ENCODE measurements at places on chromosomes 7 and 10. TPM values are rescaled to one million over a fixed set of nuclear protein-coding genes. Genes with fewer than 3 reads are reported as not detected.

- H3K27me3 ChIP-seq, result no peaks in the 10 kb centered on the region
- H3K36me3 ChIP-seq, result peaks cover 3% of the 10 kb centered on the region
- no peak overlapping the region for H3K4me3 ChIP-seq
- H3K27ac ChIP-seq, result no peak overlapping the region
- DNase-seq, result no peak
Observed at GRCh38 chr7:145313551-145313950, 477.7 kb upstream of the TPK1 start.

- peaks cover 6% of the 10 kb centered on the region for H3K4me1 ChIP-seq
- H3K27ac ChIP-seq, result no peak overlapping the region
- no peak overlapping the region for H3K4me3 ChIP-seq
Observed at GRCh38 chr10:96921655-96922054, 89.6 kb downstream of the LCOR start.

DNA sequence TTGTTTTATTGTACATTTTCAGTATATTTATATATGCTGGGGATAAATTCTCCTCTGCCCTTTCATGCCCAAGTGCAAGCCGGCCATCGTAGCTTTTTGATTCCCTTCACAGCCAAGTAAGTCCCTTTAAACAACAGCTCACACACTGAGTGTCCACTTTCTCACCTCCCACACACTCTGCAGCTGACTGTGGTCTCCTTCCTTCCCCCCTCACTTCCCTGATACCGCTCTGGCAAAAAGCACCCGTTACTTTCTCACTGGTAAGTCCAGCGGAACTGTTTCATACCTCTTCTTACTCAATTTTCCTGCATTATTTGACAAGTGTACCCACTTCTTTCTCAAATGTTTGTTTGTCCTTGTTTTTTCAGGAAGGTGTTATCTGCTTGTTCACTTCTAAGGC, 35.2 kb downstream of the MGAM start:
- DNase-seq, result no peak
- no peaks in the 10 kb centered on the region for H3K27me3 ChIP-seq
- H3K4me3 ChIP-seq, result no peak overlapping the region
- H3K27ac ChIP-seq, result no peak overlapping the region
- no peaks in the 10 kb centered on the region for H3K4me1 ChIP-seq

DNA sequence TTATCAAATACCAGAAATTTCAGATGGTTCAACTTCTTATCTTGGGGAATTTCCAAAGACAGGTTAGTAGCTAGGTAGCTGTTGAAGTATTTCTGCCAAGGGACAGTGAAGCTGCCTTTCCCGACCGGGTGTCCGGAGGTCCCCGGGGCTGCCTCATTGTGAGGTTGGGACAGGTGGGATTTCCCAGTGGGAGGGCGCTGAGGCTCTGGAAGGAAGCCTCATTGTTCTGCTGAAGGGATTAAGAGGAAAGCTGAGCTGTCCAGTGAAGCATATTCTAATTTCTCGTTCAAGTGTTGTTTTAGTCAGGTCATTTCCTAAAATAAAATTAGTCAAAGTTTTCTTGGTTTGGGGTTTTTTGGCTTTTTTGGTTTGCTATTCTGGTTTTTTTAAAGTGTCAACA, 244.2 kb downstream of the MGMT start:
- H3K27ac ChIP-seq, result peak overlapping the region; percentile 84
- peaks cover 56% of the 10 kb centered on the region for H3K4me1 ChIP-seq
- H3K4me3 ChIP-seq, result no peak overlapping the region
- peak; percentile 68 for DNase-seq

GRCh38 chr10:122310311-122311050, 39.4 kb downstream of the BTBD16 start:
- no peak overlapping the region for H3K27ac ChIP-seq
- H3K27me3 ChIP-seq, result no peaks in the 10 kb centered on the region
- H3K4me3 ChIP-seq, result no peak overlapping the region
- H3K4me1 ChIP-seq, result peaks cover 18% of the 10 kb centered on the region
- peaks cover 4% of the 10 kb centered on the region for H3K36me3 ChIP-seq

DNA sequence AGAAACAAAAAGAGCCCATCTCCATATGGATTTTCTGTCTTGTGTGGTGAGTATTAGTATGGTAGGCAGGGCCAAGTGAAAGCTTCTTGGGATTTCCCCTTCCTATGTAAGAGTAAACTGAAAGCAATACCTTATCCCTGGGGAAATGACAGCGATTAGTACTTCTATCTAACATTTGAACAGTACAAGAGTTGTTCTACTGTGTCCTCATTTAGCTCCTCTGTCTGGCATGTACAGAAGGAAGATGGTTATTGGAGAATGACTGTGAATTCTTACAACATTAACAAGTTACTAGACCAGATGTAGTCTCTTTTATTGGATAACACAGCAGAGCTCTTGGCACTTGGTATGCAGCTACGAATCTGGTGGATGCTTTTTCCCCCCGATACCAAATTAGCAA, 17.9 kb upstream of the TRIL start:
- H3K27me3 ChIP-seq, result no peaks in the 10 kb centered on the region
- H3K36me3 ChIP-seq, result peaks cover 3% of the 10 kb centered on the region
- no peak overlapping the region for H3K27ac ChIP-seq
- H3K4me1 ChIP-seq, result peaks cover 21% of the 10 kb centered on the region
- DNase-seq, result no peak
- no peak overlapping the region for H3K4me3 ChIP-seq

DNA sequence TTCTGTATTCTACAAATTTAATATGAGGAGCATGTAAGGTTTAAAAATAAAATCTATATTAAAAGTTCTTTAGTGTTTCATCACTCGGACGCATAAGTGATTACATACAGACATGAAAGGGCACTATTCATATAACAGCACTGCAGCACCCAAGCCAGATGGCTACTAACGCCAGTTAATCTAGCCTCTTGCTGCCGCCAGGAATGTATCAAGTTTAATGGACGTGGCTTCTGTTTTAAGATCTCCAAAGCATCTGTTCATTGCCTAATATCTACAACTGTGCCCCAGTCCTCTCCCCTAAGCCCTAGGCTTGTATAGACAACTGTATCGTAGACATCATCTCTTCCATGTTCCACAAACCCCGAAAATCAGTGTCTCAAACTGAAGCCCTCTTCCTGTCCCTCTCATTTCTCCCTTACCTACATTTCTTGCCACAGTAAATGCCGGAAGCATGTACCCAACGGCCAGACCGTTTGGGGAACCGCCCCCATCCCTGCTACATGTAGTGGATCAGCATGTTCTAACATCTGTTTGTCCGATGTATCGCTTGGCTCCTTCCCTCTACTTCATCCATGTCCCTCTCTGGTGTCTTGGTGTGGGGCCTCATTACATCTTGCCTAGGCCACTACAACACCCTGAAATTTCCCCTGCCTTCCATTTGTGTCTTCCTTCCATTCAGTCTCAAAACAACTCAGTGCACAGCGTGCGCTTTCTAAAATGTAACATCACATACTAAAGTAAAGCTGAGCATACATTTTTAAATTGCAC, 147.5 kb upstream of the RSU1 start:
- peaks cover 30% of the 10 kb centered on the region for H3K4me1 ChIP-seq
- H3K4me3 ChIP-seq, result no peak overlapping the region
- no peak overlapping the region for H3K27ac ChIP-seq
- H3K27me3 ChIP-seq, result no peaks in the 10 kb centered on the region

DNA sequence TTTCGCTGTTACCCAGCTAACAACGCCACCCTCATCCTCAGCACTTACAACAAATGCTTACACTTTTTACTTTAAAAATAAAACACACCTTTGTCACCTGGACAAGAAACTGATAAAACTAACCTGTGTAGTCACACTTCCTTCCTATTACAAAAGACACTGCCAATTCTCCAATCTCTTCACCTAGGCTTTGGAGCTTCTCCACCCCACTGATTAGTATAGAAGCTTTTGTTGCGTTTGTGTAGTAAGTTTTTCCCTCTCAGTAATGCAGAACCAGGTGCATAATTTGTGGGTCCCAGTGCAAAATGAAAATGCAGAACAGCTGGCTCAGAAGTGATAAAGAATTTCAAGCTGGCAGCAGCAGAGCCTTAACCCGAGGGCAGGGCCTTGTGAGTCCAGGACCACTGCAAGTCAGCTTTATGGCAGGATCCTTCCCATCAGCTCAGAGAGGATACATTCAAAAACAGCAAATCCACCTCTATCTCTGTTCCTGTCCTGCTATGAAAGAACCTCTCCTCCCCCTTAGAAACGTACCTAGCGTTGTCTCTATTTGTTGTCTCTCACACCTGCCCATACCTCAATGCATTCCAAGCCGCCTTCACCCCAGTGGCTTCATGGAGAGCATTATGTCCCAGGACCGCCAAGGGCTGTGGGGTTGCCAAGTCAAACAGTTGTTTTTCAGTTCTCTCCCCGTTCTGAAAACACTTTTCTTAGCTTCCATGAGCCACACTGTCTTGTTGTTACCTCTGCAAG, 40.3 kb upstream of the EGFR start:
- H3K27me3 ChIP-seq, result no peaks in the 10 kb centered on the region
- DNase-seq, result no peak
- no peak overlapping the region for H3K4me3 ChIP-seq
- no peak overlapping the region for H3K27ac ChIP-seq
- no peaks in the 10 kb centered on the region for H3K36me3 ChIP-seq

DNA sequence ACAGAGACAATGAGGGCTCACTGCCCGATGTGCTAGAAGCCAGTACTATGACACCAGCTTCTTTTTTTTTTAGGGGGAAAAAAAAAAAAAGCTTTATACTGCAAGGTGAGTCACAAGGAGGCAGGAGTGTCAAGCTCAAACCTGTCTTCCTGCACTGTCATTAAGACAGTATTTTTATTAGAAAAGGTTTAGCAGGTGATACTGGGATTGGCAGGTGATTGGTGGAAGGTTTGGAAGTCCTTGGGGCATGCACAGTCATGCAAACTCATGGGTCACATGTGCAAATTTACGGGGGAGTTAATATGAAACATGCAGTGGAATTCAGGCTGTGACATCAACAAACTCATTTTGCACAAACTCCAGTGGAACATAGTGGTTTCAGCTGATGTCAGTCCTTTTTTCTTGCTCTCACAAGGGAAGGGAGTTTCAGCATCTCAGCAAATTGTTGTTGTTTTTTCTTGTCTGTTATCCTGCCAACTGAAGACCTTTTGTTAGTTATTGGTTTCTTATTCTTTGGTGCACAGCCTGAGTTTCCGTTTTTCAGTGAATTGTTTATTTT, 530.6 kb downstream of the ANKRD7 start:
- no peak overlapping the region for H3K27ac ChIP-seq
- no peaks in the 10 kb centered on the region for H3K27me3 ChIP-seq
- no peak for DNase-seq
- no peaks in the 10 kb centered on the region for H3K36me3 ChIP-seq
- H3K4me3 ChIP-seq, result no peak overlapping the region

DNA sequence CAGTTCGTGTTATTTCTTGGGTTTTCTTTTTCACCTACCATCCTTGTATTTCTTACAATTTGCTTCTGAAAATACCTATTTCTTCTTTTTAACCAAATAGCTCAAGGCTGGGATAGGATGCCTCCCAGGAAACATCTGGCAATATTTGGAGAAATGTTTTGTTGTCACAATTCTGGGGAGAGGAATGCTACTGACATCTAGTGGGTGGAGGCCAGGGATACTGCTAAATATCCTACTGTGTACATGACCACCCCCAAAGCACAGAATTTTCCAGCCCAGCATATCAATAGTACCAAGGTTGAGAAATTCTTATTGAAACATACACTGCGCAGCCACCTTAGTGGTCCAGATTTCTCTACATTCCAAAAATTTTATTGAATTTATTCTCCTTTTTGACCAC, 55.5 kb downstream of the CNTNAP2 start:
- DNase-seq, result no peak
- no peaks in the 10 kb centered on the region for H3K36me3 ChIP-seq
- no peak overlapping the region for H3K27ac ChIP-seq
- H3K4me1 ChIP-seq, result peaks cover 9% of the 10 kb centered on the region

DNA sequence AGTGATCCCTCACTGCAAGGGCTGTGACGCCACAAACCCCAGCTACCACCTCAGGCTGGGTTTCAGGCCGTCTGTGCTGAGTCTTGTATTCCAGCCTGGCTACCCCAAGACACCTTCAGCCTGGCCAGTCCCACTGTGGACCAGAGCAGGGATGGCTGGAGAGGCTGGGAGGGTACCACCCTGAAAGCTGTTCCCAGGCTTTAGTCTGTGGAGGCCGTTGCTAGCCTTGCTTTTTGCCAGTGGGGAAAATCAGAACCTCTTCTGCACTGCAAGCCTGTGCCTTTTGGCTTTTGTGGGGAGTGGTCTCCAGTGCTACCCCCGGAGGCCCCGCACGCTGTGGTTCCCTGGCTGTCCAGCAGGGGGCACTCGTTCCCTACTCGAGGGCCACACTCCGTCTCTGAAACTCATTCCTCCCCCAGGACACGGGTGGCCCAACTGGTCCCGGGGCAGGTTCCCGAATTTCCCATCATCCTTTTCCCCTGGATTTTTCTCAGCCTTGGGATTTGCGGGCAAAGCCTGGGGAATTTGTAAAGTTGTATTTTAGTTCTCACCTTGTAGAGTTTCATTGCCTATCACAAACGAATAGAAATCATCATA, 128.4 kb upstream of the BTBD16 start:
- H3K4me1 ChIP-seq, result peaks cover 13% of the 10 kb centered on the region
- no peak overlapping the region for H3K4me3 ChIP-seq
- peaks cover 23% of the 10 kb centered on the region for H3K36me3 ChIP-seq
- H3K27me3 ChIP-seq, result no peaks in the 10 kb centered on the region
- peak; percentile 90 for DNase-seq
- no peak overlapping the region for H3K27ac ChIP-seq

DNA sequence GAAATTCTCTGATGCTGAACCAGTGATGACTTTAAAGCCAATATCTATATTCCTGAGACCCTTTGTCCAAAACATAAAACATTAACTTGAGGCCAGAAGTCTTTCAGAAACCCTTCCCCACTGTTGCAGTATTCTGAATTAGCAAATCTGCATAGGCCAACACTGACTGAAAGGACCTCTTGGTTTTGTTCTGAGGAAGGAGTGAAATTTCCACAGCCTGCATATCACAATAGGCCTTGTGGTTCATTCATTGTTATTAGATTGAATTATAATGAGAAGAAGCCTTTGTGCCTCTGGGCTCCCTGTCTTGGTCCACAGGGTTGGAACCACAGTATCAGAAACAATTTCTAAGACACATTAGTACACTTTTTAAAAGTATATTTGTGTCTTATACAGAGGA, 90.3 kb downstream of the CCNY start:
- H3K4me3 ChIP-seq, result no peak overlapping the region
- no peak overlapping the region for H3K27ac ChIP-seq

DNA sequence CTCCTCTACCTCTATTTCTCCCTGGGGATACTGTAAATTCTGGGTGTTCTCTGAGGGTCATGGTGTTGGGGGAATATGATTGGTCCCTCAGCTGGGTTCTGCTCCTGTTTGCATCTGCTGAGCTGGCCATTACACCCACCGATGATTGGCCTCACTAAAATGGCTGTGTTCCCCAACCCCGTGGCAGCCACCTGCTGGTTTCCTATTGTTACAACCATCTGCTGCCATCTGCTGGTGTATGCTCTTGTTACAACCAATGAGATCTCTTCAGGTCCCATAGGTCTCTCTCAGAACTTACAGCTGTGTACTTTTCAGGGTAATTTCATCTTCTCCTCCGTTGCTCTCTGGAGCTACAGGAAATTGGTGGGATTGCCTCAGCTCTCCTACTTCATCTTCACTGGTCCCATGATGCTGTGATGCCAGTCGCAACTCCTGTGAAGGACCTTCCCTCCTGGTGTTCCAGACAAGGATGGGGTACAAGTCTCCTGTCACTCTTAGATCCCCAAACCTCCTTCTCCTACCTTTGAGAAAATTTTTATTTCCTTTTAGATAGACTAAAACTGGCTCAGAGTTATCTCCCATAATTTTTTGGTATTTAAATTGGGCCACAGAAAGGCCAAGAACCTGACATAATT, 303.5 kb upstream of the SMIM30 start:
- H3K27me3 ChIP-seq, result no peaks in the 10 kb centered on the region
- H3K27ac ChIP-seq, result no peak overlapping the region
- H3K4me1 ChIP-seq, result peaks cover 11% of the 10 kb centered on the region
- no peak overlapping the region for H3K4me3 ChIP-seq
- H3K36me3 ChIP-seq, result no peaks in the 10 kb centered on the region

The GARIN1A gene
- total RNA-seq, result not detected

The PILRB gene
- 35.8 TPM for total RNA-seq
